ENCODE measurements at places on chromosomes 4 and X.

GRCh38 chr4:97646997-97647396, 496.3 kb downstream of the STPG2 start:
- DNase-seq: no peak

- DNase-seq: no peak
Measured at GRCh38 chr4:175166020-175166419, 247.9 kb downstream of the ADAM29 start.

DNA sequence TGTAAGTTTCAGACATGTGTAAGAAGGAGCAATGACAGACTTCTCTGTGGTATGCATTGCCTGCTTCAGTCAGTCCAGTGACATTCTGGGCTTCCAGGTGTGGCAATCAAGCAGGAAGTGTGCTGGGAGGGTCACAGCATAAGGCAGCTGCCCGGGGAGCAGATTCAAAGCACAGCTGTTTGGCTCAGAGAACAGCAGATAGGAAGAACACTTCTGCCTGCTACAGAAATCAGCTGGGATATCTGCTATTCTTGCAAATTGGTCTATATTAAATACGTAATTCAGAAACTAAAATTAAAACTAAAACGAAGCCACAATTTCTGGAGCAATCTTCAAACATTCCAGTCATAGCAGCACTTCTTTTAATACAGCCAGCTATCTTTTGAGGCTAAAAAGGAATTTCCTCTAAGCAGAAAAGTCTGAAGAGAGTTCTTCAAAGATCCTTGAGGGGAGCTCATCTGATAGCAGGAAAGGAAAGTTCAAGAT, 47.5 kb upstream of the GALNT7 start:
- DNase-seq: peak; percentile 10

GRCh38 chr4:166195101-166195500, 322.1 kb downstream of the TLL1 start:
- no peak for DNase-seq

DNA sequence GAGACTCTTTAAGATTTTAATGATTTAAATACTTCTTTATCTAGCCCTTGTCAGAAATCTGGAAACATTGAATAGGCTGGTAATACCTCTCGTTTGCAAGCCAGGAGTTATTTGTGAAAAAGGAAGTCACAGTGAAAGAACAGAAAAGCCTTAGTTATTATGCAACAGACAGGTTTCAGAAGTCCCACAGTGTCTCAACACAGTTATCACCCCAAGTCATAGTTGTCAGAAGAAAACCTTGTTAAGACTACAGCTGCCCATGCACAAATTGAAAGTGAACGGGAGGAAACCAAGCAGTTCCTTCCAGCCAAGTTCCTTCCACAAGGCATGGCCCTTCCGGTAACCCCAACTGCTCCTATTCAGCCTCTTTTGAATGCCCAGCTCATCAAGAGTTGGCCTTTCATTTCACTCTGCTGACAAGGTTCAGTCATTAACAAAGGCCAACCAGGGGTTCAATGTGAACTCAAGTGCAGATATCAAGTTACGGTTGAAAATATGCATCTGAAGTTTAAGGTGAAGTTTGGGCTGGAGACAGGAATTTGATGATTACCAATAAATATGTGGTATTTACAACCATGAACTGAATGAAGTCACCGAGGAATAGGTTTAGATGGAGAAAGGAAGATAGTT, 15.6 kb downstream of the ALPK1 start:
- DNase-seq: no peak

DNA sequence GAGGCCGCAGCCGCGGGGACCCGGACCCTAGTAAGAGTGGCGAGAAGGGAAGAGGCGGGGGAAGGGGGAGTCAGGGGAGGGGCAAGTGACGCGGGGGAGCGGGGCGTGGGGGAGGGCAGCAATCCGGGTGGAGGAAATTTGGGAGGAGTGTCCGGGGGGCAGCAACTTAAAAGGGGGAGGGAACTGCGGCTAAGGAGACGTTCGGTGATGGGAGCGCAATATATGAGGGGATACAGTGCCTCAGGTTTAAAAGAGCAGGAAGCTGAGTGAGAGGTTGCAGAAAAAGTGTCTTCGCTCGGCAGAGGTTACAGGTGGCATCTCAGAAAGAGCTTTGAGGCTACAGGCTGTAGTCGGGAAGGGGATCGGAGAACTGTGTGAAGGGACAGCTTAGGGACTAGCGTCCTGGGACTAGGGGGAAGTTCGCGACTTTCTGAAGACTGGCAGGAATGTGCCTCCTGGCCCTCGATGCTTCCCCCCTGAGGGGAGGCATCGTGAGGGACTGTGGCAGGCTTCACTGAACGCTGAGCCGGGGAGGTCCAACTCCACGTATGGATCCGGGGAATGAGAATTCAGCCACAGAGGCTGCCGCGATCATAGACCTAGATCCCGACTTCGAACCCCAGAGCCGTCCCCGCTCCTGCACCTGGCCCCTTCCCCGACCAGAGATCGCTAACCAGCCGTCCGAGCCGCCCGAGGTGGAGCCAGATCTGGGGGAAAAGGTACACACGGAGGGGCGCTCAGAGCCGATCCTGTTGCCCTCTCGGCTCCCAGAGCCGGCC, 519 bp downstream of the FOXO4 start:
- DNase-seq: peak; percentile 78

DNA sequence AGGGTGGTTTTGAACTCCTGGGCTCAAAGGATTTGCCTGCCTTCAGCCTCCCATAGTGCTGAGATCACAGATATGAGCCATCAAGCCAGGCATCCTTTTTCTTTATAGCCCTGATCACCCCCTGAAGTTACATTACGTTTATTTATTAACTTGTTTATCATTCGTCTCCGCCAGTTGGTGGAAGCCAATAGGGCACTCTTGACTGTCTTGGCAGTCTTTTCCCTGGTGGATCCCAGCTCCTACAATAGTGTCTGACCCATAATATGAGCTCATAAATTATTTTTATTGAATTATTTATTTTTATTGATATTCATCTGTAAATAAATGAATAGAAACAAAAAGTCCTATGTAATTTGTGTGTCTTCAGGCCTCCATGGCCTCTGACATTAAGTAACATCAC, 484.3 kb upstream of the FAT1 start:
- no peak for DNase-seq
